RCC 7860 (cell line): ENCODE measurements at places on chromosomes 4 and X.

DNA sequence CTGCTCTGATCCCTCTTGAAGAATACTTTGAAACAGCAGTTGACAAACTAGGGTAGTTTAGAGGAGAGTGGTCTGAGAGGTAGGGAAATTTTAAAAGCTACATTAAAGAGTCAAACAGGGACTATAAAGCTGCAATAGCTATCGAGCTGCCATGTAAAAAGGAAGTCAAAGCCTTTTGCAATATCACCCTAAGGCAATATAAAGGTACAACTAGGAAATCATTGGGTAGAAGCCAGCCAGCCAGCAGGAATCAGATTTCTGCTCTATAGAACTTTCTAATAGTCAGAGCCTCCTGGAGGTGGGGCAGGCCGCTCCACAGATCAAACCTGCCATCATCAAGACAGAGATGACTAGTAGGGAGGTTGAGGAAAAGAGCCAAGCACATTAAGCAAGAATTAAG is 15.2 kb upstream of the PHOX2B start:
- DNase-seq, result no peak

DNA sequence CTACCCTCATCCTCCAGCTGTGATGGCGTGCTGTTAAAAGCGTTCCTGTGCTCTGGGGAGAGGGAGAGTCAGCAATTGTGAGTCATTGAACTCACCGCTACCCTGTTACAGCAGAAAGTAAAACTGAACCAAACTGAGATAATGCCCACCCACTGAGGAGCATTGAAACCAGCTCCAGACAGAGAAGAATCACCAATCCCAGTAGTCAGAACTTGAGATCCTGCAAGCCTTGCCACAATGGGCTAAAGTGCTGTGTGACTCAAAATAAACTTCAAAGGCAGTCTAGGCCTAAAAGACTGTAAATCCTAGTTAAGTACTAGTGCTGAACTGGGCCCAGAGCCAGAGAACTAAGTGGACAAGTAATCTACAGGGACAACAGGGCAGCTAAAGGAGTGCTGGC is 1394.2 kb upstream of the DIAPH2 start:
- no peak for DNase-seq

DNA sequence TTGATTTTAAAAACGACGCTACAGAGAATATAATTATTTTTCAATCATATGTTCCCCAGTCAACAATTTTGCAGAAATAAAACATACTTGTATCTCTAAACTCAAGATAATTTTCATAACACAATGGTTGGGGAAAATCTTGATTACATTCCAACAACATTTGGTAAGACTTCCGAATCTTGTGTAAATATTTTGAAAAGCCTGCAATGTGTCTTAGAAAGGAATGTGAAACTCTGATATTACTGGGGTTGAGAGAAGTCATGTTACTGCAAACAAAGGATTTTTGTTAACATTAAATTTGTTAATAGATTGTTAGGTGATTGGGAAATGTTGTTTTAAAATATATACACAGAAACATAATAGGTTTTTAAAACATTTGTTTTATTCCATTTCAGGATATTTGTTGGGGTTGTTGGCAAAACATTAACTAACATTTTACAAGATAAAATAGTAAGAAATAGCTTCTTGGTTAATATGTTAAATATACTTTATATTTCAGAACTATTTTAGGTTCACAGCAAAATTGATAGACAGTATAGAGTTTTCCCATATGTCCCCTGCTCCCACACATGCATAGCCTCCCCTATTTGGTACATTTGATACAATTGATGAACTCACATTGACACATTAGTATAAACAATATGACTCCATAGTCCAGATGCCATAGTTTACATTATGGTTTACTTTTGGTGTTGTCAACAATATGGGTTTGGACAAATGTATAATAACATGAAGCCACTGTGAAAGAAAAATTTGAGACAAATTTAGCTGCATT is 218.6 kb upstream of the FAM47A start:
- DNase-seq, result no peak

- peak; percentile 37 for DNase-seq
Measured at GRCh38 chr4:56958111-56958517, 19.3 kb downstream of the NOA1 start.

- DNase-seq, result no peak
Measured at GRCh38 chr4:148782284-148782683, 340.1 kb upstream of the NR3C2 start.

DNA sequence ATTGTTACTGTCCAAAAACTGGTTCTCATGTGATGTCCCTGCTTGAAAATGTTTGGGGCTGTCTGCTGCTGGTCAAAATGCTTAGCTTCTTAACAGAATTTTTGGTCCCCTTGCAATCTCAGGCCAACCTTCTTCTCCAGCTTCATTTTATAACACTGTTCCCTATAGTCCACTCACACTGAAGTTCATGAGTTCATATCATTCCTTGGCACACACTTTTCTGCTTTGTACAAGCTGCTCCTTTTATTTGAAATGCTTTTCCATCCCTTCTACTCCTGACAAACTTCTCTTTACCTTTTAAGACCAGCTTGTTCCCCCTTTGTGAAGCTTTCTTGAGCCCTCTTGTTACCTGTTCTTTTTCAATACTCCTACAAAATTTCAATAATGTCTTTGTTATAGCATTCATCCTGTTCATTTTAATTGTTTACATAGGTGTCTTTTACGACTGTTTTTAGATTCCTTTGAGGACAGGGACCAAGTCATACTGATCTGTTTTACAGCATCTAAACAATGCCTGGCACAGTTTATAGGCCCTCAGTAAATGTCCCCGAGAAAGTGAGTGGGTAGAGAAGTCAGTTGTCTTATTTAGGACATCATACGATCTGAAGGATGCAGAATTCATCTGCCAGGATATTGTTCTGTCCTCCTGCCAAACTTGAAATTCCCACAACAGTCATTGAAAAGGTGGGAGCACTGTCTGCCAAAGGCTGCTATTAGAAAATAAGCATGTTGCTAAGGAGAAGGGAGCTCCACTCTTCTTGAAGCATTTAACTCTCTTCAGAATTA is 134.4 kb upstream of the BMPR1B start:
- DNase-seq, result no peak

DNA sequence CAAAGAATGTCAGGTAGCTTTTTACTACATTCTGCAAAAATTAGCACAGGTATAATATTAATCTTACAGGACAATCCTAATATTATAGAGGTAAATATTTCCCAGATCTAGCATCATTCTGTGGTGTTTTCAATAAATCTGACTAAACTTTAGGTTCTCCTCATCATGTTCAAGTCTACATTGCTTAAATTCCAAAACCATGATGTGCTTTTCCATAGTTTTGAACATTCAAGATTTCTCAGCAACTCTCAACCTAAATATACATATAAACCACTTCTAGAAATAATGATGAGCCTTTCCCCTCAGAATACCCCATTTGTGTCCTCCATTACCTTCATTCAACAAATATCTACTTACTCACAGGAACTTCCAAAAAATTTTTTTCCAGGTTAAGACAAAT is 23.1 kb downstream of the EIF4E start:
- no peak for DNase-seq

GRCh38 chr4:175431694-175432093 is 380.4 kb downstream of the GPM6A start:
- no peak for DNase-seq

GRCh38 chr4:28508636-28509035 is 1648.0 kb downstream of the STIM2 start:
- DNase-seq, result no peak

DNA sequence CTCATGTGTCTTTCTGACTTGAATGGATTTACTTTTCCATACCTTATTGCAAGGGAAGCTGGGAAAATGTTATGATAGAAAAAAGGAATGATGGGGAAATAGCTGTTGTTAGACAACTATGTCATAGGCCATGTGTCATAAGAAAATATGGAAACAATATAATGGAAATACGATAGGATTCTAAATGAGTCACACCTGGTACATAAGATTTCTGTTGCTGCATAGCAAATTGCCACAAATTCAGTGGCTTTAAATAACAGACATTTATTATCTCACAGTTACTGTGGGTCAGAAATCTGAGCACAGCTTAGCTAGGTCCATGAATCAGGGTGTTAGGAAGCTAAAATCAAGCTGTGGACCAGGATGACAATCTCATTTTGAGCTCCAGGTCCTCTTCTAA is 44.6 kb upstream of the ANKRD50 start:
- no peak for DNase-seq

DNA sequence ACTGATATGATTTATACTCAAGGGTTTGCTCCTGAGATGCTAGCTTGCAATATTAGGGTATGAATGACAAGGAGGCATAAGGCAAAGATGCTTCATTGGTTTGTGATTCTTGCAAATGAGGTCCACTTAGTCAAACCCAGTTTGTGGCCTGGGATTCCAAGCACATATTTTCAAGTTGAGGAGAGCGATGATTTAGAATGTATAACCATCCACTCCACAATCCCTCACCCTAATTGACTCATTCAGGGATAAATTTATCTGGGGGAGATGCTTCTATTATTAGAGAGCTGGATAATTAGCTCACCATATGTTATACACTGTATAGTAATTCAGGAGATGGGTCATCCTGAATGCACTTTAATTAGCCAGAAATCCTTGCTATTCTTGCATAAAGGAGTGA is 118.3 kb upstream of the PUDP start:
- DNase-seq, result no peak

DNA sequence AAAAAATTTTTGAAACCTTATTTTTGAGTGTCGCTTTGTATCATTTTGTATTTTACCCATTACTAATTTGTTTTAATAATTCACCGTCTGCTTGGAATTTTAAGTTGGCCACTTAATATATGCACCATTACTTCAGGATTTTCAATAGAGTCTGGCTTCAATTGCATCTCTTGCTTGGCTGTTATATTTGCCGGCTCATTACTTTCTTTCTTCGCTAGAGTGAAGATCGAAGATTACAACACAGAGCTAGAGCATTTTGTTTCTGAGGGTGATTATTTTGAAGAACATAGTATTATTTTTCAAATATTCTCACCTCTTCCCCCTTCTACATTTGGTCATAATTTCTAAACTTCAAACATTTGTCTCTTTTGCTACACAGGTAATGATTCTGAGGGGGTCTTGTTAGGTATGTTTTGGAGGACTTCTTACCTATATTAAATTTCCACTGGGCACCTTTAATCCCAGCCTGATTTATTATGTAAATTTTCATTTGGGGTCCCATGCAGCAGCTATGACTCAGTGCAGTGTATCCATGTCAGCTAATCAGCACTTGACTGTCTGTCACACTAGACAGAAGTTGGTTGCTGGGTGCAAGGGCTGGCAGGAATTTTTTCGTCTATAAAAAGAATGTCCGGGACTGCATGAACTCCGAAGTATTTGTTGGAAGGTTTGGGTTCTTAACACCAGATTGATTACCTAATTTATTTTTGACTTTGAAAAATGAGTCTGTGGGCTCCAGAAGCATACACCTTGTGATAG is 18.6 kb downstream of the TBC1D1 start:
- no peak for DNase-seq

GRCh38 chrX:49276671-49277534 is 7.3 kb downstream of the PPP1R3F start:
- DNase-seq, result no peak

DNA sequence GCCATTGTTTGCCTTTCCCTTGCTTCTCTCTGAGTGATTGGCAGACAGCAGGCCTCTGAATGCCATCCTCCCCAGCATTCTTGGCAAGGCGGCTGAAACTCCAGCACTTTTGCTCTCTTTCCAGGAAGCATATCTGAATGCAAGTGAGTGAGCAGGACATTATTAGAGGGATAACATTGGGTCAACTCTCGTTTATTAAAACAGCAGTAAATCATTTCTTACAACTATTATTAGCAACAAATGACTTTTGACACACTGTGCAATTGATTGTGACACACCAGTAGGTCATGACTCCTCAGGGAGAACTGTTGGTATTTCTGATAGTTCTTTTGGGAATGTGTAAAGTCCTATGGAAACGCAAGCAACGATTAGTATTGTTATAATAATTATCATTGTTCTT is 103.8 kb downstream of the EFNB1 start:
- DNase-seq, result no peak

DNA sequence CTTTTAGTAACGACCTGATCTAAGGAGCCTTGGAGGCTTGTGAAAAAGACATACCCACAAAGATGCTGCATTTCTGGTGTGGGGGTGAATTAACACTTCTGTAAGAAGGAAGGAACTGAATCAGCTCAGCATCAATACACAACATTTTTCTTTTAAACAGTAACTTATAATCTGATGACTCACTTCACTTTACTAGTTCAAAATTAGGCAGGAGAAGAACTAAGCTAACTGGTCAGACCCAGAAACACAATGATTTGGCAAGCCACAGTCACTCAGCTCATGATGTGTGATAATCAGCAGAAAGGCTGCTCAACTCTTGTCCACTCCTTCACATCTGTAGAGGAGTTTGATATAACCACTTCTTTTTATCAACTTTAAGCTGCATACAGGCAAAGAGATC is 4.6 kb downstream of the MMAA start:
- DNase-seq, result peak; percentile 70

DNA sequence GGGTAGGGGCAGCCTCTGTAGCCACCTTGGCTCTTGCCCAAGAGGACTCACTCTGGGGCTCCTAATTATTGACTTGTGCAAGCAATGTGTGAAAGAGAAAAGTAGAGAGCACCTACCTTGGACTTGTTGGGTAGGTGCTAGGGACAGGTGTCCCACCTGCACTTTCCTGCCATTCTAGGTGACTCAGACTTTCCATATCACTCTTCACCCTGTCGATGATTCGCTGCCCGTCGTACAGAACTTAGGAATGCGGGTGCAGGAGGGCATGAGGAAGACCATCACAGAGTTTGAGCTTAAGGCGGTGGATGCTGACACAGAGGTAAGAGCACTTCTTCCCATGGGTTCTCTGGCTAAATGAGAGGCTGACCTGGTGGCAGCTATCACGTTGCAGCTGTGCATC is 87.3 kb upstream of the ANXA3 start:
- no peak for DNase-seq

DNA sequence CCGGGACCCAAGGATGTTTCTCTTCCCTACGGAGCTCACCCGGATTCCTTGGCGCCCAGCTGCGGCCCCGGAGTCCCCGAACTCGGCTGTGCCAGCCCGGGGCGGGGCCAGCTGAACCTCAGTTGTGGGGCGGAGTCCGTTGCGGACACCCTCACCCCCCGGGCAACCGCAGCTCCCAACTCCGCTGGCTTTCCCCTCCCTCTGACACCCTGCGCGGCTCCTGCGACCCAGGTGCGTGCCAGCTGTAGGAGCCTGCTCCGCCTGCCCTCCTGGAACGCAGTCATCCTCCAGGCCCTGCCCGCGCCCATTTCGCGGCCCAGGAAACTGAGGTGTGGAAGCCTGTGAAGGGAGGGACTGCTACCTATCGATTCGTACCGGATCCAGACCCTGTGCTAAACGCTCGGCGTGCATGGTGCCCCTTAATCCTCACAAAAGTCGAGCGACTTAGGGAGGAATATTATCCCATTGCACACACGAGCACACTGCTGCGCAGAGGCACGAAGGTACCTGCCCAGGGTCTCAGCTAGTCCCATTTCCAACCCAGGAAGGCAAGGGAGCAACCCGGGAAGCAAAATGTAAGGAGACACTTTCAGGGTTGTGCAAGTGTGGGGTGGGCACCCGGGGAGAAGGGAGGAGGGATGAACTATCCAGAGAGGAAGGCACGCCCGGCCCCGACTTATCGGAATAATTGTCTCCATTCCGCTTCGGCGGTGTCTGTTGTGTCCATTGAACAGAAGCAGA is 12.3 kb downstream of the MSX1 start:
- no peak for DNase-seq
